ENCODE measurements at places on chromosomes 5 and 9.

- DNase-seq, result no peak
Measured at GRCh38 chr5:93956006-93956405, 214.6 kb upstream of the POU5F2 start.

DNA sequence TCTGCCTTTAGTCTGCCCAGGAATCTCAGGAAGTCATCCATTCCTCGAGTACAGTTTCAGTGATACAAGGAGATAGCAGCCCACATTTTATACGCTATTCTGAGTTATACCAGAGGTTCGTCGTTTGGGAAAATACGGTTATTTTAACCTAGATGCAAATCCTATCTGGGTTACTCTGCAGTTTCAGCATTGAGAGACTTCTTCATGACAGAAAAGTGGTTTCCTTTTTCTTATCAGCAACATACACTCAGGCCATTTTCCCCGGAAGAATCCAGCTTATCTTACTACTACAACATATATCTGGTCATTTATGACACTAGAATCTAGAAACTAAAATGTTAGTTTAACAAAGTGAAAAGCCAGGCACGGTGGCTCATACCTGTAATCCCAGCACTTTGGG is 83.4 kb upstream of the IQGAP2 start:
- DNase-seq, result no peak

DNA sequence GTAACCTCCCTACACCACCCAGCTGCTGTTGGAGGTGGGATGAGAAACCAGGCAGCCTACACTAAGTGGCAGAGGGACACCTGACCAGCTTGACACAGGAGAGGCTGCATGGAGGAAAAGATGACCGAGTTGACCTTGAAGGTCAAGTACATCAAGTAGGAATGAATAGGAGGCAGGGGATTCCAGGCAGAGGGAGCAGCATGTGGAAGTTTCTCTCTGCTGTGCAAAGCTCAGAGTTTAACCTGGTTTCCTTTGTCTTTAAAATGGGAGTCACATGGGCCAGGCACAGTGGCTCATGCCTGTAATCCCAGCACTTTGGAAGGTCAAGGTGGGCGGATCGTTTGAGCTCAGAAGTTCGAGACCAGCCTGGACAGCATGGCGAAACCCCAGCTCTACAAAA is 32.6 kb downstream of the SPRY4 start:
- DNase-seq, result no peak

DNA sequence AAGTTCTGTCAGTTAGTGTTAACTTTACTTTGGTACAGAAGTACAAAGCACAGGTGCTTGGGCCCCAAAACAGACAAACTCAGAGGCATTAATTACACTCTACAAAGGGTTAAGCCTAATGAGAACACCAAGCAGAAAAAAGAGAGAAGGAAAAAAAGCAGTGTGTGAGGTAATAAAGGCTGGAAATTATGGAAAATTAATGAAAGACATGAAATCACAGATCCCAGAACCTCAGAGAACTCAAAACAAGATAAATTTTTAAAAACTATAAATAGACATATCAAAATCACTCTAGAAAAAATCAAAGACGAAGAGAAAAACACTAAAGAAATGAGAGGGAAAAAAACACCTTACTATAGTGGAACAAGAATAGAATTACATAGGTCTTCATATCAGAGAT is 354.2 kb upstream of the ADAMTS16 start:
- DNase-seq, result no peak

DNA sequence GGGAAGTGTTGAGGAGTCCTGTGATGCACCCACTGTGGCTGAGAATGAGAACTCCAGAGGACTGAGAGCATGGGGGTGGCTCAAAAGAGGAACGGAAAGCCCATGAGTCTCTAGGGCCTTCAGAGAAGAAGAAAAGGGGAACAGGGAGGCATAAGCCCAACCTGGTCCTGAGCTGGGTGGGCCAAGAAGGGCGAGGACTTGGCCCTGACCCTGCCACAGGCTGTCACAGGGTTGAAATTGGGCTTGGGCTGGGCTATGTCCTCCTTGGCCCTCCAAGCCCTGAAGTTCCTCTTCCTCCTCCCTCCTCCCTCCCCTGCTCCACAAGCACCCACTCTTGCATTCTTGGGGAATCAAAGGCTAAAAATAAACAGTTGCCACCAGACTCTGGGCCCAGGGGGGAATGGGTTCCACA is 49.3 kb upstream of the PPARGC1B start:
- no peak for DNase-seq

DNA sequence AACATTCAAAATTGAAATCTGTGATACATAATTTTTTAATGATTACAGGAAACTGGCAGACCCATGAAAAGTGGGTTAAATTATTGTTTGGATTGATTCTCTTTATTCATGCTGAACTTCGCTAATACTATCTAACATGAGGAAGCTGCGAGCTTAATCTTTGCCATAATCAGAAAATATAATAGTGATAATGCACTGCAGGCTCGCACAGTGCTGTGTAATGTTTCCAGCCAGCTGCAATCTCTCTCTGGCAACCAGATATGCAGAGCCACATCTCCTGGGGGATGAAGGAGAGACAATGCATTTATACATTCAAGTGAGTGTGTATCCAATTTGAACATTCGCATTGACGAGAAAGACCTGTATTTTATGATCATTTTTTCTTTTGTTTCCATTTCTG is 669.7 kb upstream of the RGMB start:
- no peak for DNase-seq

- no peak for DNase-seq
Measured at GRCh38 chr9:20610591-20610990, 11.7 kb downstream of the MLLT3 start.

DNA sequence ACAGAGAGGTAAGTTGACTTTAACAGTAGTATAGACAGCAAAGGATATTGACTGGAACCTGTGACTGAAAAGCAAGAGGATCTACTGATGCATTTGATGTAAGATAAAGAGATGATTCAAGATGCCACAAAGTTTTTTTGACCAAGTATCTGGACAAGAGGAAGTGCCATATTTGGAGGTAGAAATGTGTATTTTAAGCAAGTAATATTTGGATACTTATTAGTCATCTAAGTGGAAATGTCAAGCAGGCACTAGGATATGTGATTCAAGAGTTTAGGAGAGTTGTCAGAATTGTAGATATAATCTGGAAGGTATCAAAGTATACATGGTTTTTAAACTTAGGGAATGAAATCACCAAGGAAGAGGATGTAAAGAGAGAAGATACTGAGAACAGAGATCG is 686.1 kb upstream of the CHD1 start:
- DNase-seq, result no peak

DNA sequence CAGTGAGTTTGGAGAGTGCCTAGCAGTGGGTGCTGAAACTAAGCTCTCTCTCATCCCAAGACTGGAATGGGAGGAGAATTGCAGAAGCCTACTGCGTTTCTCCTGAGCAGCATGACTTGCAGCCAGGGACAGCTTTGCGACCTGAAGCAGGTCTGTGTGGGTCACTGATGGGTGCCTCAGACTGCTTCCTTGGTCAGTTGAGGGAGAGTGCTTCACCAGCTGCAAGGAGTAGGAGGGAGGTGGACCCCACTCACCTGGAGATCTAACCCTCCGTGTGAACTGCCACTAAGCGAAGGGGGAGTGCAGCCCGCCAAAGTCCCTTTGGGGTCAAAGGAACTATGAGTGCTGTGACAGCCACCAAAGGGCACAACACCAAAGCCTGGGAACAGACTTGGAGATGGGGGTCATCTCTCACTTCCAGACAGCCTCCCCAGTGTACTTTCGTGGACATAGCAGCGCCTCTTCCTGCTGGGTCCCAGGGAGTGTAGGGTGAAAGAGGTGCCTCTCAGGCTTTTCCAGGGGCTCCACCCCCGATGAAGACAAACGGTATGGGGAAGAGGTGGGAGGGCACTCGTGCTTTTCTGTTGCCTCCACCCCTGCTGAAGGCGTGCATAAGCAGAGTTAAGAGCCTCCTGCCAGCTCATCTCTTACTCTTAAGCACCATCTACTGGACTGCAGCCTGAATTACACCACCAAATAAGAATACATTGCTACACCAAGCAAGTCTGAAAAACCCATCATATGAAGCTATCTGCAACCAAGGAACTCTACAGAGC is 34.3 kb upstream of the MACIR start:
- no peak for DNase-seq

- no peak for DNase-seq
Measured at GRCh38 chr5:32094691-32095090, 79.4 kb downstream of the GOLPH3 start.

- DNase-seq, result no peak
Measured at GRCh38 chr5:166561759-166562158, 1729.7 kb upstream of the WWC1 start.

DNA sequence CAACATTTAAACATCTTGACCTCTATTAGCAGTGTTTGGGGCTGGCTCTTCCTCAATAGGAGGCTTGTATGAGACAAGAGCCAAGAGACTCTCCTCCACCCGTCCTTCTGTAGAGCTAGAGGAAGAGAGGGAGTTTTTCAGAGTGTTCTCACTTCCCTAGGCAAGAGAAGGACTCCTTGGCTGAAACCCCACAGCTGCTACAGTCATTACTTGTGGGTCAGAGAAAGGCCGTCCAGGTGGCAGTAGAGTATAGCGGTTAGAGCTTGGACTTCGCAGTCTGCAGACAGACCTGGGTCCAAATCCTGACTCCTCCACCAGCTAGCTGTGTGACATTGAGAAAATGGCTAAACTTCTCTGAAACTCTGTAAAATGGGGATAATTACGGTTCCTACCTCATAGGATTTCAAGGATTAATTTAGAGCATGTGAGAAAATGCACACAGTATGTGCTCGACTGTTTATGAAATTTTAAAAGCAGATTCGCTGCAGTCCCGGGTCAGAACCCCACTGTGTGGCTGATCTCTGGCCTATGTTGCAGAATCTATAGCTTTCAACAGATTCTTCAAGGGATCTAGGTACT is 80.8 kb upstream of the ARAP3 start:
- DNase-seq, result no peak

- DNase-seq, result no peak
Measured at GRCh38 chr5:133509742-133510079, 102.6 kb downstream of the FSTL4 start.

GRCh38 chr9:82880336-82881050 is 182.4 kb downstream of the RASEF start:
- no peak for DNase-seq

DNA sequence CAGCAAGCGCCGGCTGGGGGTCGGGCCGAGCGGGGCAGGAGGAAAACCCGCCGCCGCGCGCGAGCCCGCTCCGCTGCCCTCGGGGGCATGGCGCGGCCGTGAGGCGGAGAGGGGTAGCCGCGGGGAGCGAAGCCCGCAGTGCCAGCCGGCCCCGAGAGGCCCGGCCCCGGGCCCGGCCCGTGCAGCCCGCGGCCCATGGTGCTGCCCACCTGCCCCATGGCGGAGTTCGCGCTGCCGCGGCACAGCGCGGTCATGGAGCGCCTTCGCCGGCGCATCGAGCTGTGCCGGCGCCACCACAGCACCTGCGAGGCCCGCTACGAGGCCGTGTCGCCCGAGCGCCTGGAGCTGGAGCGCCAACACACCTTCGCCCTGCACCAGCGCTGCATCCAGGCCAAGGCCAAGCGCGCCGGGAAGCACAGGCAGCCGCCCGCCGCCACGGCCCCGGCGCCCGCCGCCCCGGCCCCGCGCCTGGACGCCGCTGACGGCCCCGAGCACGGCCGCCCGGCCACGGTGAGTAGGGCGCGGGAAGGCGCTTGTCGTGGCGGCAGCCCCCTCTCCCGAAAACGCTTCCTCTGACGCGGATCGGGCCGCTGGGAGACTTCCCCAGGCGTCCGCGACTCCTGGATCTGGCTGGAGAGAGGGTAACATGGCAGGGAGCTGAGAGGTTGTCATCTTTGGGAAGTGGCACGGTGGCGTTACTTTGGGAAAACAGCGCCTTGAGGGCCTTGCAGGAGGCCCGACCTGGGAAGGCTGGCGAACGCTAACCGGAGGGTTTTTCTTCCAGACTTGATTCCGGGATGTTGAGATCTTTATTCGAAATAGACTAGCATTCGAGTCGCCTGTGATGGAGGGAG is 523 bp downstream of the MAML1 start:
- DNase-seq, result no peak

- DNase-seq, result no peak
Measured at GRCh38 chr9:129544761-129545160, 76.1 kb downstream of the C9orf50 start.

GRCh38 chr5:69271376-69271775 is 36.7 kb downstream of the CDK7 start:
- no peak for DNase-seq
